Hematopoietic multipotent progenitor cell (in vitro differentiated cells): ENCODE measurements at places on chromosomes 3 and 15.

- DNase-seq: no peak
Observed at GRCh38 chr3:45496555-45496954, 98.0 kb upstream of the LIMD1 start.

- DNase-seq: no peak
Observed at GRCh38 chr3:16788440-16789056, 96.2 kb upstream of the PLCL2 start.

GRCh38 chr3:136913168-136913567, 44.6 kb upstream of the IL20RB start:
- no peak for DNase-seq

DNA sequence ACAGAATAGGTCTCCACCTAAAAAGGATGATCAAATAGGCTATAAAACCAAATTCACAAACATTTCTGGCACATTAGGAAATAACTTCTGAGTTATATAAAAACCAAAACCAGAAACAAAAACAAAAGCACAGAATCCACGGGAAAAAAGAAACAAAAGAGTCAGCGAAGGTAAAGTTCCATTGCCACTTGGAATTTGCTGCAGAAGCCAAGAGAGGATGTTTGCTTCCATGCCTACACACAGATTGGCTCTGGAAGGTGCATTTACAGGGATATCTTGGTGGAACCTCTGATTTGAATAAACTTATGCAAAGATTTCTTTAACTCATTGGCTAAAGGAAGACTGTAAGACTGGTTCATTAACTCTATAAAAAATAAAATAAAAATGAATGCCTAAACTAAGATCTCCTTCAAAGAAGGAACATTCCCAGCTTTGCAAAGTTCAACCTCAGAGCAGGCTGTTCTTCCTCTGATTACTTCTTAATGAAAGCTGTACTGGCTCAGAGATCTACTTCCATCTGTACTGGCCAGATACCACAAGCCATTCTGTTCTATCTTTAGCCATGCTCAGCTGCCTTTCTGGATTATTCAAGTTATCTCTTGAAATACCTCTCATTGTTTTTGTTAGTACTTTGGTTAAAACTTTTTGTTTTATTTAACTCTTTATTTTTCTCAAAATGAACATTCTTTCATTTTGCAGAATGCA, 537.5 kb upstream of the CCDC54 start:
- DNase-seq: no peak

DNA sequence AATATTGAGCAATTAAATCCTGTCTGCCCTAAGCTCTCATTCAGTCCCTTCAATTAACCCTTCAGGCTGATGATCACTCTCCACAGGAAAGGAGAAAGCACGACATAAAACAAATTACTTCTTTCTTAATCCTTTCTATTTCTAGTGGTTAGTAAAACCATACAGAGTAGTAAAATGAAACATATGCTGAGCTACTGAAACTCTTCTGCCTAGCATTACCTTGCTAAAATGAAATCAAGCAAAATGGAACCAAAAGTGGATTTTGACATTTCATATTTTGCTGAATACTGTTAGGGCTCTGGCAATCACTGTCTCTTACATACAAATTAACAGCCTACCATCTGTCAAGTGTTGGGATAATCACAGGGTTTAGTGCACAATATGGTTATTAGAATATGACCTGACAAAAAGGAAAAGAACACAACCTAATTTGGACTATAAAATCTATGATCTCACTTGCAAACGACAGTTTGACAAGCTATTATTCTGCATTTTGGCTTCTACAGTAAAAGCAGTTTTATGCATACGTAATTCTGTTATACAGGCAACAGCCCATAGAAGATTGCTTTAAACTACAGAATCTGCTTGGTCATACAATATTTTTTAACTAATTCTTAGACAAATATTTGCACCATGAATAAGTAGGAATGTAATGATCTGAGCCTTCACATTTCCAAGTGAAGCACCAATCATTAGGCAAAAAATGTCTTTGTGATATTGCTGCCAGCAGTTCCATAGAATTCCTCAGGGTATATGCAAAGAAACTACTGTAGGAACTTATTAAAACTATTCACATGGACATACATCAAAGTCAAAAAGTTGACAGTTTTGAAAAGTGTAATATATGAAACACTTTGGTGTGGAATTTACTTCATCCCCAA, 105.0 kb downstream of the FHIT start:
- DNase-seq: no peak

- DNase-seq: no peak
Observed at GRCh38 chr15:42108806-42109205, 14.4 kb upstream of the PLA2G4D start.

- no peak for DNase-seq
Observed at GRCh38 chr3:195921334-195921791, 13.0 kb upstream of the TNK2 start.

DNA sequence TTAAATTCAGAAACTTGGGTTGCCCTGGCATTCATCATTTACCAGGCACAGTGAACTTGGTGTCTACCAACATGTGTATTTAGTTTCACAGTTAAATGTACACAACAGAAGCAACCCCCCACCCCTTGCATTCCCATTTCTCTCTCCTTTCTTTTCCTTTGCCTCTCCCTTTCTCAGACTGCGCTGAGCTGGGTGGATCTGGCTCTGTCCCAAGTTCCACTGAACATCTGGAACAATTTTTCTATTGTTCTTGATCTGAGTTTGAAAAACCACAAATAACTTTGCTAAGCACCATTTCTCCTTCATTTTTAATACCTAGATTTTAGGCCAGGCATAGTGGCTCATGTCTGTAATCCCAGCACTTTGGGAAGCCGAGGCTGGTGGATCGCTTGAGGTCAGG, 242.2 kb downstream of the ABHD5 start:
- no peak for DNase-seq

DNA sequence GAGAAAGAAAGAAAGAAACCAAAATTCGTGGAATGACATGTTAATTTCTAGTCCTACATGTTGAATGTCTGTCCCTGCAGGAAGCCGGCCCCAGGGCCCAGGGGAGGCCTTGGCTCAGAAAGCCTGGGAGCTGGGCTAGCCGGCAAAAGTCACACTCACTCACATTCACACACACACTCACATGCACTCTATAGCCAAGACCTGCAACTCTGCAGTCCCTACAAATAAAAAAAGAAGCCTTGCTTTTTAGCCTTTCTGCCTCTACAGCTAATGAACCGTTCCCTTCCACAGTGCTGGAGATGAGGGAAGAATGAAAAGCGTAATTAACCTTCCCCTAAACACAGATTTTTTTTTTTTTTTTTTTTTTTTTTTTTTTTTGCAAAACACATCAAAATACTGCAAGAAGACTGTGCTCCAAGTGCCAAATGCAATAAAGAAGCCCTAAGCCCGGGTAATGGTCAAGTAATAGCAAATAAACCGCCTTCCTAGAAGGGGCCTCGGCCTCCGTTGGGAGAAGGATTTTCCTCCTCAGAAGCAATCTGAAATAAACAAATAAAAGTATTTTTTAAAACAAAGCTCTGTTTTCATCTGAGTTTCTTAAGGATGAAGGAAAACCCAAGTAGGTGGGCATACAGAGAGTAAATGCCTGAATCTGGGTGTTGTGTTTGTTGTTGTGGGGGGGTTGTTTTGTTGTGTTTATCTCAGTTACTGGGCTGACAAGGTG, 4.3 kb downstream of the MECOM start:
- DNase-seq: no peak

- DNase-seq: no peak
Observed at GRCh38 chr15:37015035-37015434, 85.3 kb downstream of the MEIS2 start.

DNA sequence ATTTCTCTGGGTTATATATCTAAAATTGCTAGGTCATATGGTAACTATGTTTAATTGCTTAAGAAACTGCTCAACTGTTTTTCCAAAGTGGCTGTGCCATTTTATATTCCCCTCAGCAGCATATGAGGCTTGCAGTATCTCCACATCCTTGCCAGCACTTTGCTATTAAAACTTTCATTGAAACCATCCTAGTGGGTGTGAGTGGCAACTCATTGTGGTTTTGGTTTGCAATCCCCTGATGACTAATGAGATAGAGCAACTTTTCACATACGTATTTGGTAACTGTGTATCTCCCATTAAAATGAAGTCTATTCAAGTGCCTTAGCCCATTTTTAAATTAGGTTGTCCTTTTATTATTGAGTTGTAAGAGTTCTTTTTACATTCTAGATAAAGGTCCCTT, 17.3 kb downstream of the KPNA1 start:
- no peak for DNase-seq

GRCh38 chr3:100682854-100683760, 26.2 kb upstream of the TFG start:
- no peak for DNase-seq

- peak; percentile 28 for DNase-seq
Observed at GRCh38 chr3:50157827-50158529, 2.9 kb downstream of the SEMA3F start.
